Stimulated activated CD8-positive, alpha-beta memory T cell treated with anti-CD3 and anti-CD28 coated beads, Interleukin-7, amount 100 ng/mL, for 1 hour (primary cell): ENCODE measurements at places on chromosomes 12 and 14.

DNA sequence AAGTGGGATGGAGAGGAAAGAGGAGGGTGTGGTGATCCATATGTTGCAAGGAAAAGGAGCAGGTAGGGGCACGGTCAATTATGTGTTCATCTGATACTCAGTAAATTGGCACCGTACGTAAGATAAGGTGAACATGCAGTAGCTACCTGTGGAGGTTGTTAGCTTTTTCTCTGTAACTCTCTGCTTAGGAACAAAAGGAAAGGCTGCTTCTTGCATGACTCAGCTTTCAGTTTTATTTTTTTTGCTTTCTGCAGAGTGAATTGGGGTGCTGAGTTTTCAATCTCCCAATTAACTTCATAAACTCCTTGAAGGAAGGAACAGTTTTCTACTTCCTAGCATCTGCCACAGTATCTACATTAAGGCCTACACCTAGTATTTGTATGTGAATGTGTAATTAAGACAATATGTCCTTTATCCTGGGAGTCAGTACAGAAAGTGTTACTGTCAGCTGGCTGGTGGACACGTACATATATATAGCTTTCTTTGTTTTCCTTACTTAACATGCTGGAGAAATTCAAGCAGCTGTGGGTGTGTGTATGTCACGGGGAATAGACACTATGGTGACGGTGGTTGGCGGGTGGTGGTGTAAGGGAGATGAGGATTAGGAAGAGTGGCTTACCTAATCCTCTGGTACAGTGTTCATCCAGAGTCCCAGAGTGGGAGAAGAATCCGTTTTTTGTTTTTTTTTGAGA lies 40.1 kb upstream of the WNK1 start:
- no peak for DNase-seq

GRCh38 chr12:67996347-67996746 lies 7.1 kb downstream of the IFNG-AS1 start:
- no peak for DNase-seq

GRCh38 chr14:90820958-90821357 lies 4.7 kb upstream of the TTC7B start:
- DNase-seq, result peak; percentile 47

DNA sequence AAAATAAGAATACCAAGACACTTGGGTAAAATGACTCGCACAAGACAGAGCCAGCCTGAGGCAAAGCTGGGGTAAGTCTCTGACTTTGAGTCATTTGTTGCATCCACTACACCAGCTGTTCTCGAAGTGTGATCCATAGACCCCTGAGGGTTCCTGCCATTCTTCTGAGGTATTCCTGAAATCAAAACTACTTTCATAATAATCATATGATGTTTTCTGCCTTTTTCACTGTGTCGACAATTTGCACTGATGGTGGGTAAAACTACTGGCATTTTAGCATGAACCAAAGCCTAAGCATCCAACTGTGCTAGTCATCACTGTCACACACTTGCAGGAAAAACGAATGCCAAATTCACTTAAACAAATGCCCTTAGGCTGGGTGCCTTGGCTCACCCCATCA lies 135.5 kb upstream of the FUT8 start:
- no peak for DNase-seq

DNA sequence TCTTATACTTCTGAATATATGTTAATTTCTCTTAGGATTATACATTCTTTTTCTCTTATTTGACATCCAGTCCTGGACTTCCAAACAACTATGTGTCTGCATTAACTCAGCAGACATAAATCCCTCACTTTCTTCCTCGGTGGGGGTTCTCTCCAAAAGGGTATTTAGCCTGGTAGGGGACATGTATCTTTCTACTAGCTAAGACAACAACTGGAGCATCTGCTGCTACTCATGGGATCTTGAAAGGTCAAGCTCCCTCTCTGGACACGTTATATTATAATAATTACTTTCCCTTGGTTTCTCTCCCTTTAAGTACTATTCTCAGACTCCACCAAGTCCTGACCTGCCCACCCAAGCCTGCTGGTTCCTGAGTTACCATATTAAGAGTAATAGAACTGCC lies 983.7 kb upstream of the FLRT2 start:
- DNase-seq, result no peak

GRCh38 chr12:117692512-117692911 lies 276.3 kb downstream of the KSR2 start:
- DNase-seq, result no peak

DNA sequence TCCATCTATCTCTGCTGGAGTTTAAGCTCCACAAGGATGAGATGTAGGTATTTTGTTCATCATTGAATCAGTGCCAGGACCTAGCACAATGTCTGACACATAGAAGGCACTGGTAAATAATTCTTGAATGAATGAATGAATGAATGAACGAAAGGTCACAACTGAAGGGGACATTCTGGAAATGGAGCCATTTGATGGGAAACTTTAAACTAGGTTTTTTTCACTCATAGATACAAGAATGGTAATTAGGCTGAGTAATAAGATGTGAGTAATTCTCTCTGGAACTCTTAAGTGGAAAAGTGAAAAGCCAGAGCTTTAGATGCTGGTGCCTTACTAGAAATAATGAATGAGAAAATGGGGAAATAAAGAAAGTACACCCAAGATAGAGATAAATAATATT lies 44.3 kb downstream of the SCN8A start:
- DNase-seq, result no peak

DNA sequence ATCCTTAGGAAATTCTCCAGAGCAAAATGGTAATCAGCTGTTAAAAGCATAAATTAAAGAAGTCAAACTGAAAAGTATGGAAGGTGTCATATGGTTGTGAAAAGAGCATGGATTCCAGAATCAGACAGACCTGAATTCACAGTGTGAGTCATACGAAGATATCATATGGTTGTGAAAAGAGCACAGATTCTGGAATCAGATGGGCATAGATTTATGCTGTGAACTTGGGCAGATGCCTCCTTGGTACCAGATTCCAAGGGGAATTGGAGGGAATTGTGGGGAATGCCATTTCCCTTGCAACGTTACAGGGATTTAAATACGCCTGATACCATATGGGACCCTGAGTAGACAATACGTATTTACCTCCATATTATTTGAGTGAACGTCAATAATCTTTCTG lies 183.7 kb downstream of the GALC start:
- DNase-seq, result no peak
